ENCODE measurements at places on chromosomes 4 and X. TPM values are rescaled to one million over a fixed set of nuclear protein-coding genes. Genes with fewer than 3 reads are reported as not detected.

The PAGE1 gene
- not detected for total RNA-seq

The S100P gene
- 55.6 TPM for total RNA-seq

The LARP1B gene
- 12.4 TPM for total RNA-seq

The TKTL2 gene
- not detected for total RNA-seq

The SOWAHB gene
- not detected for total RNA-seq

The OTUD6A gene
- not detected for total RNA-seq

The FRG2 gene
- total RNA-seq, result not detected

The SH3RF1 gene
- 11.3 TPM for total RNA-seq

The PTTG2 gene
- not detected for total RNA-seq

The SPANXN4 gene
- not detected for total RNA-seq

The CT45A3 gene
- total RNA-seq, result not detected

The TENM3 gene
- total RNA-seq, result 1.7 TPM

The SYTL5 gene
- total RNA-seq, result 0.40 TPM

The EIF1AX gene
- 95.6 TPM for total RNA-seq

The RPS6KA3 gene
- total RNA-seq, result 55.1 TPM

The MAGEA3 gene
- 2.7 TPM for total RNA-seq

The KLKB1 gene
- not detected for total RNA-seq

The CT45A2 gene
- not detected for total RNA-seq

The SPATA4 gene
- 0.22 TPM for total RNA-seq

The RXFP1 gene
- total RNA-seq, result not detected

The FAM114A1 gene
- total RNA-seq, result 34.9 TPM

The G3BP2 gene
- 90.9 TPM for total RNA-seq

The BEX5 gene
- not detected for total RNA-seq

The TEX13C gene
- not detected for total RNA-seq

The GRIA3 gene
- not detected for total RNA-seq

The ACOX3 gene
- 11.0 TPM for total RNA-seq

The PCYT1B gene
- not detected for total RNA-seq

The NPNT gene
- 0.22 TPM for total RNA-seq
